ENCODE measurements at places on chromosomes 11 and 22. TPM values are rescaled to one million over a fixed set of nuclear protein-coding genes. Genes with fewer than 3 reads are reported as not detected.

The ZP1 gene
- 0.57 TPM for total RNA-seq

The KRTAP5-10 gene
- 0.37 TPM for total RNA-seq

The CYTH4 gene
- total RNA-seq: 0.63 TPM

The MS4A12 gene
- not detected for total RNA-seq

The RIMBP3B gene
- 0.20 TPM for total RNA-seq

The NDUFA6 gene
- 135 TPM for total RNA-seq

The AGBL2 gene
- 2.2 TPM for total RNA-seq

The CABP4 gene
- 0.38 TPM for total RNA-seq

The OR4A47 gene
- not detected for total RNA-seq

The USP2 gene
- 1.9 TPM for total RNA-seq
